Smooth muscle cell of bladder (primary cell): ENCODE measurements at places on chromosomes 7 and 10. TPM values are rescaled to one million over a fixed set of nuclear protein-coding genes. Genes with fewer than 3 reads are reported as not detected.

CFAP58 gene
- 0.92 and 1.3 TPM in 2 replicates for total RNA-seq

IGFBP1 gene
- 0.14 TPM in 1 of 2 replicates, not detected in the other for total RNA-seq

SPDYE8 gene
- total RNA-seq, result not detected in 2 replicates

COL17A1 gene
- 0.43 and 0.74 TPM in 2 replicates for total RNA-seq

MKX gene
- total RNA-seq, result 0.28 and 0.57 TPM in 2 replicates

CHCHD1 gene
- 22.2 and 25.9 TPM in 2 replicates for total RNA-seq

SRGN gene
- total RNA-seq, result 36.7 and 87.9 TPM in 2 replicates

CCDC71L gene
- 120 and 206 TPM in 2 replicates for total RNA-seq

PTF1A gene
- total RNA-seq, result not detected in 2 replicates

CFAP70 gene
- total RNA-seq, result 0.71 and 0.92 TPM in 2 replicates

EBF3 gene
- 3.7 TPM in 2 replicates for total RNA-seq

SUN3 gene
- total RNA-seq, result not detected in 2 replicates

CALN1 gene
- total RNA-seq, result not detected in 2 replicates

OGDHL gene
- total RNA-seq, result 0.14 and 0.46 TPM in 2 replicates
